ENCODE measurements at places on chromosomes 4 and X.

- no peak for DNase-seq
Measured at GRCh38 chrX:115214151-115214550, 19.7 kb downstream of the LRCH2 start.

DNA sequence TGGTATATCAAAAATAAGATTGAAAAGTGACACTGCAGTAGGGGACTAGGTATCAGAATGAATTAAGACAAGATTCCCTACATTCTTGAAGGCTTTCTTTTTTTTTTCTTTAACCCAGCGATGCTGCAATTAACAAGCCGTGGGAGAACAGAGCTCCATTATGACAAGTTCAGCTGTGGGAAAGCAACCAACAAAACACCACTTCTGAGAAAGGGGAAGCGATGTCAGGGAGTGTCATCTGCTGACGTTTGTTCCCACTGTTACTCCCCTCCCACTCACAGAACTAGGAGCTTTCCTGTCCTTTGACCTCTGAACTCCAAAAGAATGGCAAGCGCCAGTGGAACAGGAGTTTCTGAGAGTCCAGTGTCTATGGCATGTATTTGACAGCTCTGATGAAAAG, 90.2 kb upstream of the SLITRK2 start:
- no peak for DNase-seq

DNA sequence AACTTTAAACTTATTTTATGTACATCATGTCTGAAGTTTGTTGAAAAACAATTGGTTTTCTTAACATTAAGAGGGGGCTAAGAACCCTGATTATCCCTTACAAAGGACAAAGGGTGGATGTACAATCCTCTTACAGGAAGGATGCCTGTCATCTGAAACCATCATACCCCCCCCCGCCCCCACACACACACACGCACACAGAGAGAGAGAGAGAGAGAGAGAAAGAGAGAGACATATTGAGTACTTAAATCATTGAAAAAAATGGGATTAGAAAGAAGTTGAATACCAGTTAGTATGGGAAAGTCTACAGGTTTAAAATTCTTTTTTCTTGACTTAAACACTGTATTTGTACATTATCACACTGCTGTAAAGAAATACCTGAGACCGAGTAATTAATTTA, 10.9 kb upstream of the PGM2 start:
- no peak for DNase-seq

DNA sequence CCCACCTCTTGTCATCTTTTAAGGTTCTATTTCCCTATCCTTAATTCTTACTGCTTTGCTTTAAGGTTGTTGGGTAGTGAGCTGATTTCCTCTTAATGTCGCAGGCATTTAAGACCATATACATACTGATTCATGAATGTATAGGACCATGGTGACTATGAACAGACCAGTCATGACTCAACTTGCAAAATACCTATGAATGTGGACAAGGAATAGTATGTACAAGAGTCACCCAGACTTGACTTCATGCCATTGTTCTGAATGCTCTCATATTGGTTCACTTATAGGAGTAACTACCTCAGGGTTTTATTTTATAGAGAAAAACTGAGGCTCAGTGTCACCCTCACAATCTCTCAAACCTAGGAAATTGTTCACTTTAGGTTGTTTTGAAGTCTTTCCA, 44.3 kb downstream of the CCNG2 start:
- no peak for DNase-seq

DNA sequence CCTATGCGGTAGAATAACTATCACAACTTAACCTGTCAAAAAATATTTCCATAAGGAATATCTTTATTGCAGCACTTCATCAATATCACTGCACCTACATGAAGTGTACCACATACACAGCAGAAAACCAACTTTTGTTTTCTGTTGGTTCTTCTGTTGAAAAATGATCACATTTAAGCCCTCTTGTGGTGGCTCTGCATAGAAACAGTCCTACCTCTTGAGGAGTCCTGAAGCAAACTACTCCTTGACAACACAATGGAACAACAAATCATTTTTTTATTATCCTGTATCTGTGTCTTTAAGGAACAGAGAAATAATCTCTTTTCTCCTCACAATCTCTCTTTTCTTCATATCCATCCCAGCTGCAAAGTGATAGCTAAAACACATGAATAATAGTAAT, 39.8 kb upstream of the ATOH1 start:
- peak; percentile 39 for DNase-seq

GRCh38 chr4:95540227-95540626, 8.5 kb downstream of the UNC5C start:
- no peak for DNase-seq

DNA sequence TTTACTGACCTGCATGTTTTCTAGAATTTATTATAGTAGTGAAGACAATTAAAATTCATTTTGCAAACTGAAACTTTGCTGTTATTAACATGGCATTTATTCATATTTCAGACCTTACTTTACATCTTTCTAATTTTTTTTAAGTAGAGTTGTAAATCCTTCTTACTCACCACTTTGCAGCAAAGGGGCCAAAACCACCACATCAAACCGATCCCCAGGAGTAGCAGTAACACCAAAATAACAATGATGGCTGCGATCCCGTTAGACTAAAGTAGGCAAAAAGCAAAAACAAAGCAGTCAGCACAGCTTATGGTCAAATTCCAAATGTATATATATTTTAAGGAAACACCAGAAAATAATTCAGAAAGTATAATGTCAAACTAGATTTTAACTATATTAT, 64.7 kb downstream of the ANTXR2 start:
- DNase-seq: no peak

DNA sequence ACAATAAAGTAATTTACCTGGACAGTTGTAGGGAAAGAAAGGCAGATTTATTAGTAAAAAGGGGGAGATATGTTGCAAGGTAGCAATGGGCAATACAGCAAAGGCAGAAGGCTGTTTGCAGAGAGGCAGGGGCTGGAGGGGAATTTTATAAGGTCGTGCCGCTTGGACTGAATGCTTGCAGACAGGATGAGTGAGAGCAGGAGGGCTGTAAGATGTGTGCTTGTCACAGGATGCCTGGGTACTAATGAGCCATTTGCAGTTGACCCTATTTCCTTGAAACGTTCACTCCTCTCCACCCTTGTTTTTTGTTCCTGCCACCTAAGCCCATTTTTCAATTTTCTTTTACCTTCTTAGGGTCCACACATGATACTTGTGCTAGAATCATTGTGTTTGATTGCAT, 214.7 kb downstream of the TRAM1L1 start:
- no peak for DNase-seq

DNA sequence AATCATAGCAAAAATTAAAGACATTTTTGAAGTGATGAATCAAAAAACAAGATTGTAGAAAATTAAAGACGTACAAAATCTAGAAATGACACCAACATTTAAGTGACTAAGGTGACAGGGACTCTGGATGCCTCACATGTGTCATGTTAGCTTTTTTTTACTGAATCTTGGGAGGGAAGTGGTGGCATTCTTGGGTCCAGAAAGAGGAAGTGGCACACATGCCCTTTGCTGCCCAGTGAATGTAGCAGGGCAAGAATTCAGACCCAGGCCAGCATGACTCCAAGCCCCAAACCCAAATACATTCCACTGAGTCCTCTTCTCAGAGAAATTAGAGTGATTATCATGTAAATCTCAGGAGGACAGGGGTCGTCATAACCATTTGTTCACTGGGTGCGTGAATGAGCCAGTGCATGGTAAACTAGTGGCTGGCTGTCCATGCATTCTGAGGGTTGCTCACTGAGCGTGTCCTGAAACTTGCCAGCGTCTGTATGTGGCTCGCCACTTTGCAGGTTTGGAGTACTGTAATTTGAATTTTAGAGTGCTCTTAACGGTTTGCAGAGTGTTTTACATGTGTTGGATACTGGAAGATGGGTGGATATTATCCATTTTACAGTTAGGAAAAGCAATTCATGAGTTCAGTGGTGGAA, 55.4 kb upstream of the TBC1D14 start:
- no peak for DNase-seq

DNA sequence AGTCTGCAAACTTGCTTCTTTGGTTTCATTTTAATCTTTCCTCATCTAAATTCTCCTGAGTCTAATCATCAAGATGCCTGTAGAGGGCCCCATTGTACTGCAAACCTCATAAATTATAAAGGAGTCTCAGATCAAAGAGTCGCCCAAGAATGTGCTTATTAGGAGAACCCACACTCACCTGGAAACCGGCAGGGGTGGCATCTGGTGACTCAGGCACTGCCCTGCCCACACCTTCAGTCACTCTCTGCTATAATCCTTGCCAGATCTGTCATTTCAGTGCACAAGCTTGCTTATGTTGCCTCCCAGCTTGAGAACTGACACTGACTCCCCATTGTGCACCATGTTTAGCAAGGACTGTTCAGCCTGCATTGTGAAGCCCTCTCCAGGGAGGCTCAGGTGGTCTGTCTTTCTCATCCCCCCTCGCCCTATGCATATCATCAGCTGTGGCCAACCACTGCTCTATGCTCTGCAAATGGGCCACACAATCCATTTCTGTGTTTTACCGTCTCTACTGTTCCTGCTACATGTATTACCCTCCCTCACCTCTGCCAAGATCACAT, 12.4 kb downstream of the EPGN start:
- DNase-seq: peak; percentile 68

- DNase-seq: no peak
Measured at GRCh38 chr4:96145601-96146000, 305.7 kb downstream of the PDHA2 start.

- DNase-seq: no peak
Measured at GRCh38 chrX:139890991-139891700, 41.7 kb downstream of the ATP11C start.
